ENCODE measurements at places on chromosomes 2 and 18.

GRCh38 chr2:143284087-143284675 is 155.0 kb downstream of the ARHGAP15 start:
- peak; percentile 24 for DNase-seq

DNA sequence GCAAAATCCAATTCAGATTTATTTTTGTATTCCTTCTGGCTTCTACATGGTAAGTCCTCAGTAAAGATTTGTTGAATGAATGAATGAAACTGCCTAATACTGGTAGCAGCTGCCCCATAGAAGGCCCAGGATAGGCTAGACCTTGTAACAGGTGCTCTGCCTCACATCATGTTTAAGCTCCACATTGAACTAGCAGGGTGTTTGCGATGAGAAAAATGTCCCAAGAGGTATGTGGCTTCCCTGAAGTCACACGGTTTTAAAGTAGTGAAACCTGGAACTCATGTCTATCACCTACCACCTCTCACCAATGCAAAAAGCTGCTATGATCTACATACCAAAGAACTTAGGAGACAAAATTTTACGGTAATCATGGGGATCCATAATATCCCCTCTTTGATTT is 765 bp upstream of the LHCGR start:
- no peak for DNase-seq

- no peak for DNase-seq
Measured at GRCh38 chr2:12538138-12538694, 178.5 kb upstream of the TRIB2 start.

DNA sequence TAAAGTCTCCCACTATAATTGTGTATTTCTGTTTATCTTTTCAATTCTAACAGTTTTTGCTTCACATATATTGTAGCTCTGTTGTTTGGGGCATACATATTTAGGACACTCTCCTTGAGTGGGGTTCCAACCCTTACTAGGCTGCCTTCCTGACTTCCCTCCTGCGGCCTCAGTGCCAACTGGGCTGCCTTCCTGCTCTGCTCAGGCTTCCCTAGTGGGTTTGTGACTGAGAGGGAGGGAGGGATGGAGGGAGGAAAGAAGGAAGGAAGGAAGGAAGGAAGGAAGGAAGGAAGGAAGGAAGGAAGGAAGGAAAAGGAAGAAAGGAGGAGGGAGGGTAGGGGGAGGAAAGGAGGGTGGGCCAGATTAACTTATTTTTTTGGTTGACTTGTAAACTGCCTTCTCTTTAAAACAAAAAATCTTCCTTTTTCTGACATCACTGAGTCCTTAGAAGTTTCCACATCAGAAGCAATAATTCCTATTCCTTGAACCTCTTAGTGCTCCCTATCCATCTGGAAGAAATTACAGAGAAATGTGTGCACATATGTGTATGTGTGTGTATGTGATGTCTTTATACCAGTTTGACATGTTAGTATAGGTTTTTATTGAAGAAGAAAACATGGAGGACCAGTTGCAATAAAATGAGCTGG is 145.4 kb upstream of the PGAP1 start:
- no peak for DNase-seq

DNA sequence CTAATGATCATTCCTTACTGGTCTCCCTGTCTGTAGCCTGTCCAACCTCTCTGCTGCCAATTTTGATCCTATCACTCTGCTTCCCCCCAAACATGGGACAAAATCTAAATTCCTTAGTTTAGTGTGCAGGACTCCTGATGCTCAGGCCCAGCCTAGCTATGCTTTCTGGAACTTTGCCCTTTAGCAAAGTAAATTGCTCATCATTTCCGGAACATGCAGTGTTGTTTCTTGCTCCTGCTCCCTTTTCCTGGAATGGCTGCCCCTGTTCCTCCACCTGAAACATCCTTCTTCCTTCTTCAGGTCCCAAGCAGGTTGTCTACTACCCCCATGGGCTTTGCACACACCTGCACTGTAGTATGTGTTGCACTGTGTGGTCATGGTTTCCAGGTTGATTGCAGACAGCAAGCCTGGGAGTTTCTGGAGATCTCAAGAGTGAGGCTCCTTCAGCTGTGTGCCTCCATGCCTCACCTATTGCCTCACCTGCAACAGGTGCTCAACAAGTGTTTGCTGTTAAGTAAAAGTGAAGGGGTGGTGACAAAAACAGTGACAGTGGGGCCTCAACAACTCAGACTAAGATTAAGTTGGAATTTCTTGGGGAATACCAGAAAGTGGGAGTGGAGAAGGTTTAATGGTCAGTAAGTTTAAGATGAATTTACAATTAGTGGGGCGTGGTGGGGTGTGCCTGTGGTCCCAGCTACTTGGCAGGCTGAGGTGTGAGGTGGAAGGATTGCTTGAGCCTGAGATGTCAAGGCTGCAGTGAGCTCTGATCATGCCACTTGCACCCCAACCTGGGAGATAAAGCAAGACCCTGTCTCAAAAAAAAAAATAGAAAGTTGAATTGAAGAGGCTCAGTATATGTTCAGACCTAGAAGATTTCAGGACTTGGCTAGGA is 120.0 kb downstream of the DNAH6 start:
- no peak for DNase-seq

DNA sequence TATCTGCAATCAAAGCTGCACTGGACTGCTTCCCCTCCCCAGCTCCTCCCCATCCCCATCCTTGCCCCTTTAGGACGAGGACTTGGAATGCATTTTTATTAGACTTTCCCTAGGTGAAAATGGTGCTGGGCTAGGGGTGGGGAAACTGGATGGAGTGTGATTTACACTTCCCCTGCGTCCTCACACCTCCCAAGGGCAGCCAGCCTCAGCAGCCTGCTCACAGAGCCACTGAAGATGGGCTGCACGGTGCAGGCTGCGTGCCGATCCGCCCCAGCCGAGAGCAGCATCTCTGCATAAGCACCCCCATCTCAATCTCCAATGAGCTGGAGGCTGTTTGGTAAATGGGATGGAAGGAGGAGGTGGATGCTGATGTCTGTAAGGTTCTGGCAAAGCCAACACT is 87.6 kb downstream of the ZBTB7C start:
- no peak for DNase-seq

GRCh38 chr18:54873884-54874255 is 45.6 kb downstream of the RAB27B start:
- no peak for DNase-seq

- DNase-seq: no peak
Measured at GRCh38 chr18:40662898-40663437, 1292.1 kb upstream of the PIK3C3 start.

DNA sequence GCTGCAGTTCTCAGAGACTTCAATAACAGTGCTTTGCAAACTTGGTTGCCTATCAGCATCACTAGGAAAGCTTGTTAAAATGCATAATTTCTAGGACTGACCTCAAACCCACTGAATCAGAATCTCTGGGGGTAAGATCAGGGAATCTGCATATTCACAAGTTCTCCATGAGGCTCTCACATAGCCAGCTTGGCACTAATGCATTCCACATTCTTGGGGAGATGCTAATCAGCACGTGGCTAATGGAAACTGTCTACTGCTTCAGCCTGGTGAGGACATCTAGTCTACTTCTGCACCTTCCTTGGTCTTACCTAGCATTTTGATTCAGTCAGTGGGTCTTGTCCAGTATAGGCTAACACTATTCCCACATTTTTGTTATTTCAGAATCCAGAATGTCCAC is 56.3 kb downstream of the RBKS start:
- no peak for DNase-seq

DNA sequence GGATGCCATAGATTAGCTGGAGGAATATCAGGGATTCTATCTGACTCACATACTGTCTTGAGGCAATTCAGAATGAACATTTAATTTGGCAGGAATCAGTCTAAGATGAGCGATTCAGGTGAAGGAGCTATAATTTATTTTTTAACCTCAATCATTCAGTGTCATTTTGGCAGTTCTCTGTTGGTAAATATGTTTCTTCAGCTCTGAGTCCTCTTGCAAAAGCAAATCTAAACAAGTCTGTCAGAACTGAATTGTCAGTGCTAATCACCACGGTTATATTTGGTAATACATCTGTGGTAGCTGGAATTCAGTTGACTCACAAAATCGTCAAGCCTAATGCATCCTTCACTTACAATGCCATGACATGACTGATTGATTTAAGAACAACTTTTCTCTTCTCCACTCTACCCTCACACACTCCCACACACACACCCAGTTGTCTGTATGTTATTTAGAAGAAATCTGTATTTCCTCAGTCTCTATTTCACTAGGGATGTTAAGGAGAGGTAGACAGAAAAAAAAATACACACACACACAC is 516.6 kb upstream of the NXPH2 start:
- no peak for DNase-seq

GRCh38 chr2:38652431-38653273 is 13.3 kb upstream of the GALM start:
- DNase-seq: no peak

DNA sequence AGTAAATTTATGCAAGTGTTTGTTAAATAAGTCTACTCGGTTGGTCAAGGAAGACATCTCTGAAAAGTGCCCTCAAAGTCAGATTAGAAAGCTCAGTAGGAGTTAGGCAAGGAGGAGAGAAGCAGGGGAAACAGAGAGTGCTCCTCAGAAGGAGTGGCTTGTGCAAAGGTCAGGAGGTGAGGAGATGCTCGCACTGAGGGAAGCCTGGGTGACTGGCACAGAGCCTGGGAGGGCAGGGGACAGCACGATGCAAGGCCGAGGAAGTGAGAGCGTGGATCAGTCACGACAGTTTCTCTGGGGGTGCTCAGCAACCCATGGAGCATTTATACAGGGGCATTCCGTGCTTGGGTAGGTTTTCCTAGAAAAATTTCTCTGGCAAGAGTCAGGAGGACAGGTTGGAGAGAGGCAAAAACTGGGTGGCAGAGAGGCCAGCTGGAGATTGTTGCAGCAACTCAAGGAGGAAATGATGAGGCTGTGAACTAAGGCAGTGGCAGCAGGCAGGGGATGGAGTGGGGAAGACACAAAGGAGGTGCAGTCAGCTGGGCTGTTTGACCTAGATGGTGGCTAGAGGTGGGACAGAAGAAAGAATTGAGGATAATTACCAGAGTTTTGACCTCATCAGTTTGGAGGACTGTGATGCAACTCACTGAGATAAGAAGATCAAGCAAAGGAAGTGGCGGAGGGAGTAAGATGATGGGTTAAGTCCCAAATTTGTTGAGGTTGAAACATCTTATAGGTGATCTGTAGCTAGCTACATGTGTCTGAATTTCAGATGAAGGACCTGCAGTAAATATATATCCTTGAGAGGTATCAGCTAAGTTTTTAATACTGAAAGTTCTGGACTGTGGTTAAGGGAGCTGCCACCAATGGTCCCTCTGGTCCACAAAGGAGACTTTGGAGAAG is 52.4 kb downstream of the BCL2 start:
- no peak for DNase-seq

DNA sequence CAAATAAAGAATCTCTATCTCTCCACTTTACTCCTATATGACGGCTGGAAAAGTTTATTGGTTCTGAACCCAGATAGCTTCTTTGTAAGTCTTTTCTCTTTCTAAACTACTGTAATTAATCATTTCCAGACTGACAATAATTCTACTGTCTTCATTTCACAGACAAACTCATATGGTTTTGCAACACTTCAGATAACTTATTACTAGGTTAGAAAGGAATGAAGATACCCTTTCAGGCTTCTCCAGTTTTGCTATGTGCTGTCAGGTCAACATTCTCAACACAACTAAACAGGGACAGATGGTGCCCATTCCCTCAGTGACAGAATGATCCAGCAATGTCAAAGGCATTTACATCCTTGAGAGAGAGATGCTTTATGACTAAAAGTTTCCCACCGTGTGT is 198.5 kb upstream of the ITGA4 start:
- DNase-seq: no peak

- no peak for DNase-seq
Measured at GRCh38 chr2:129894616-129895015, 84.8 kb upstream of the RAB6C start.

DNA sequence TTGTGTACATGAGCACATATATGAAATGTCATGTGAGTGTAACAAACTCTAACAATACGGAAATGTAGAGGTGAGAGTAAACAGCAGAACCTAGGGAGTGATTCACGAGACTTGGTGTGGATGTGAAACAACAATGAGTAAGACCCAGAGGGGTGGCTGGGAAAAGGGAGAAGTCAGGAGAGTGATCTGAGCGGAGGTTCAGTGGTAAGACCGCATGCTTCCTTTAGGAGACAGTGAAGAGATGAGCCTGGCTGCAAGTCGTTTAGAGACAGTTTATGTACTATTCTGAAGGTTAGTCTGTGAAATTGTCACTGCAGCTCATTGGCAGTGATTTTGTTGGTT is 150.6 kb downstream of the PRPF40A start:
- DNase-seq: no peak

DNA sequence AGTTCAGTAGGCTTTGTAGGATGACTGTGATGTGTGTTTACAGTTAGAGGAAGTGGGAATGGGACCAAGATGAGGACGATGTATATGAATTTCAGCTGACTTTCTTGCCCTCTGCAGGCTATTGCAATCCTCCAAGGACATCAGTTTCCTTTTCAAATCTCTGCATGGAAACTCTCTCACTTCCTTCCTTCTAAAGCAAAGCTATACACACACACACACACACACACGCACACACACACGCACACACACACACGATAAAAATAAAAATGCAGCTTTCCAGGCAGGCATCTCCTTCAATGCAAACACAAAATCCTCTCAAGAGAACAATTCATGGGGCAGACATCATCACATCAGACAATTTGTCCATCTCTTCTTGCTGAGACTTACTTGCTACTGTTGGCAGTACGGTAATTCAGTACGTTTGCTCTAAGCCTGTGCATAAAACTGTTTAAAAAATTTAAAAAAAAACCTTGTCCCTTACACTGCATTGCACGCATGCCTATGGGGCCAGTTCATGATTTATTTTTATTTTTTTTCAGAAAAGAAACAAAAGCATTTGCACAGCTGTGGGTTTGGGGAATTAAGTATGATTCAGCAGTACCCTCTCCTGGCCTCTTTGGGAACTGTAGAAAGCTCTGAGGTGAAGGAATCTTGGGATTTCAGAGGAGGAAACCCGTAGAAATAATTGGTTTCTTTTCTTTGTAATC is 27.1 kb upstream of the ICOS start:
- no peak for DNase-seq

GRCh38 chr2:126901459-126901858 is 2.8 kb downstream of the TEX51 start:
- DNase-seq: no peak

- DNase-seq: peak; percentile 40
Measured at GRCh38 chr2:46555011-46555410, 75.6 kb downstream of the TMEM247 start.

- DNase-seq: no peak
Measured at GRCh38 chr18:46676182-46676835, 19.3 kb upstream of the LOXHD1 start.

- no peak for DNase-seq
Measured at GRCh38 chr18:46649071-46649862, 7.8 kb downstream of the LOXHD1 start.

Data from activated CD8-positive, alpha-beta memory T cell treated with anti-CD3 and anti-CD28 coated beads, Interleukin-2, amount 50 U/mL, for 4 hours (primary cell).